Stimulated activated CD4-positive, alpha-beta T cell treated with anti-CD3 and anti-CD28 coated beads, Interleukin-1b, Interleukin-23, amount 100 ng/mL, for 4 hours (primary cell): ENCODE measurements at places on chromosomes 3 and 15.

- peak; percentile 67 for DNase-seq
Measured at GRCh38 chr15:78034495-78035191, 42.9 kb downstream of the TBC1D2B start.

DNA sequence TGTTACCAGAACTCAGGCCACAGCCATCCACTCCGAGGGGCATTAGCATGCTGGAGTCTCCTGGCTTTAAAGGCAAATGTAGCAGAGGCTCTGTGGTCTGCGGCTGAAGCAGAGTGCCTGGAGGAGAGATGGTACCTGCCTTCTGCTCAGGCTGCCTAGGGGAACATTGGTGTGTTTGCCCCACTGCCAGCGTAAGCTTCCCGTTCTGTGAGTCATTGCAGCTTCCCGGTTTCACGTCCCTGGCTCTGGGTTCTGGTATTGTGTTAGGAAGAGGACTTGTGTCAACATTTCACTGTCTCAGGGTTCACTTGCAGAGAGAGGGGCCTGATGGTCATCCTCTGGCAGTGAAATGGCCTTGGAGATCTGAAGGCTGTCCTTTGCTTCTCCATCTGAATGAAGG lies 1.8 kb downstream of the GASK1A start:
- no peak for DNase-seq

DNA sequence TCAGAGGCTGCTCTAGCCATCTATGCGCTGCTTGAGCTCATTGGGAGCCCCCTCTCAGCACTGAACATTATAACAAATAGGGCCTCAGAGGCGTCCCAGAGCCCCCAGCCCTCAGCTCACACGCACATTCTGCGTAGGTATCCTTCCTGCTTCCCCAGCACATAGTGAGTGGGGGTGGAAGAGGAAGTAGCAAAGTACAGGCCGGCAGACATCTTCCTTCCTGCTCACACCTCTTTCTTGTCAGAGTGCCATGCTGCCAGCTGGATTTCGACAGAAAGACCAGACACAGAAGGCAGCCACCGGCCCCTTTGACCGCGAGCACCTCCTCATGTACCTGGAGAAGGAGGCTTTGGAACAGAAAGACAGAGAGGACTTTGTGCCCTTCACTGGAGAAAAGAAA lies 16.6 kb downstream of the TMOD2 start:
- no peak for DNase-seq

GRCh38 chr15:92582206-92582605 lies 73.4 kb downstream of the FAM174B start:
- no peak for DNase-seq
